ENCODE measurements at places on chromosomes 5 and 9.

- DNase-seq = no peak
Observed at GRCh38 chr5:97383996-97384395, 200.9 kb upstream of the RIOK2 start.

GRCh38 chr9:105114964-105115728, 129.3 kb upstream of the SLC44A1 start:
- DNase-seq = peak; percentile 15

DNA sequence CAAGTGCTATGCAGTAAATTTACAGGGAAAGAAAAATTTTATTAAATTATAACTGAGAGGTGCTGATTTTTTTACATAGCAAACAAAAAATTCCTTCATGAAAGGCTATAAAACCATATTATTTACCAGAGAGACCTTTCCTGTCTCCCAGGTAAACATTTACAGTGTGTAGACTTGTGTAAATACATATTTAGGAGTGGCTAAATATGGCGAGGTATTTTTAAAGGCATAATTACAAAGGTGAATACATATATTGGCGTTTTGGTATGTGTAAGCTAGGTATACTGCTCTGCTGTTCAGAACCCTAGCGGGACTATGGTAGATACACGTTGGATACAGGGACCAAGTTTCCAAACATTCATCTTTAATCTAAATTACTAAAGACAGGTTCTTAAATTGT, 170.6 kb upstream of the MEF2C start:
- DNase-seq = no peak

- no peak for DNase-seq
Observed at GRCh38 chr5:142184988-142185387, 76.4 kb downstream of the NDFIP1 start.

- no peak for DNase-seq
Observed at GRCh38 chr9:113656771-113657670, 193.5 kb downstream of the RGS3 start.

GRCh38 chr5:41510176-41510831, at the start of gene PLCXD3:
TSS of gene PLCXD3 (minus strand) at chr5:41510601. CDS start at chr5:41510526, 75 bp downstream.
- no peak for DNase-seq

DNA sequence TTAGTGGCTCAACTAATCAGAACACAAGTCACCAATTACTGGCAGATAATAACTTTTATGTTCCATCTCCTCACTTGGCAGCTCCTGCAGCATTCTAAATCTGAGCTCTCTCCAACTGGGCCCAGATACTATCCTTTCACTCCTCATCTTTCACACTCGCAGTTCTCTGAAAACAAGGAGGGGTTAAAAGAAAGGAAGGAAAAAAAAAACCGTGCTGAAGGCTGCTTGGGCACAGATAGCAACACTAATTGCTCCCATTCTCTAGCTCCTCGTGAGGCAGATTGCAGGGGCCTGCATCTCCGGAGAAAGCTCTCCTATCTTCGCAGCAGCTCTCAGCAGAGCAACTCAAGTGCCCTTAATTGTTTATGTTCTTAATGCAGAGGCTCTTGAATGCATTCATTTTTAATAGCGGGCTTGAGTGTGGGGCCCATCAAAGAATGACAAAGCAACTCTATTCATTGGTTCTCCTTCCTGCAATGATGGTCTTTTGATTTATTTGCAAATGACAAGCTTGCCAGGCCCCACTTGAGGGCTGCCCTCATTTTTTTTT, 23.9 kb downstream of the TLE1 start:
- DNase-seq = no peak

DNA sequence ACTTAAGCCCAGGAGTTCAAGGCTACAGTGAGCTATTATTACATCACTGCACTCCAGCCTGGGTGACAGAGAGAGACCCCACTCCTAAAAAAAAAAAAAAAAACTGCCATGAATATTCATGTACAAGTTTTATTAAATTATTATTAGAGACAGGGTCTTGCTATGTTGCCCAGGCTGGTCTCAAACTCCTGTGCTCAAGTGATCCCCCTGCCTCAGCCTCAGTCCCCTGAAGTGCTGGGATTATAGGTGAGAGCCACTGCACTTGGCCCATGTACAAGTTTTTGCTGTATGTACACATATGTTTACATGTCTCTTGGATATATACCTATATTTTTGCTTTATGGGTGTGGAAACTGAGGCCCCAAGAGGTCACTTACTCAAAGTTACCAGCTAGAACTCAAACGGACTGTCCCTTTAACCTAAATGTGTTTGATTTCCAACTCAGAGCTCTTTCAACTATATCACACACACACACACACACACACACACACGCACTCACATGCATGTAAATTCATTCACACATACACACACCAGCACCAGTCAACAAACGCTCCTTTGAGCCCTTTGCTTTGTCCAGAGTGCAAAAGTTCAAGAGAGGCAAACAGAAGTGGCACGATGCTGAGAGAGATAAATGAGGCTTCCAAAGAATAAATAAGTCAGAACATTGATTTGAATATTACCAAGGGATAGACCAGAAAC, 42.3 kb upstream of the STRBP start:
- DNase-seq = no peak

GRCh38 chr9:136171009-136171800, 33.7 kb downstream of the LHX3 start:
- DNase-seq = no peak

DNA sequence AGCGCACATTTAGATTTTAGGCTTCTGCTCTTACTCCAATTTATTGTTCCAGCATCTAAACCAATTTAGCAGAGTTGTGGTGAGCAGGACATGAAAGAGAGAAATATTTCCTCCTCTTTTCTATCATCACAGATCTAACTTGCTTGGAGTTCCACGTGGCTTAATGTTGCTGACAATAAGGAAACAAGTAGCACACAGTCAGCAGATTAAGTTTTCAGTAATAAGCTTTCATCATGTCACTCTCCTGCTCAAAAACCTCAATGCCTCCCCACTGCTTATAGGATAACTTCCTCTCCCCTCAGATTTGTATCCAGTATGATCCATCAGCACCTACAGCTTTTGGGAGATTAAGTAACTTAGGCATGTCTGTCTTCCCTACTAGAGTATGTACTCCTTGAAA, 10.4 kb upstream of the SSBP2 start:
- no peak for DNase-seq

GRCh38 chr9:136791516-136792276, 552 bp downstream of the TMEM141 start:
- DNase-seq = peak; percentile 78

- DNase-seq = no peak
Observed at GRCh38 chr5:31916327-31916726, 257.8 kb downstream of the GOLPH3 start.

- DNase-seq = no peak
Observed at GRCh38 chr5:124410539-124411488, 335.6 kb downstream of the ZNF608 start.

GRCh38 chr9:38181232-38181631, 112.2 kb upstream of the SHB start:
- no peak for DNase-seq

GRCh38 chr5:74182603-74183002, 457.9 kb downstream of the ENC1 start:
- no peak for DNase-seq

DNA sequence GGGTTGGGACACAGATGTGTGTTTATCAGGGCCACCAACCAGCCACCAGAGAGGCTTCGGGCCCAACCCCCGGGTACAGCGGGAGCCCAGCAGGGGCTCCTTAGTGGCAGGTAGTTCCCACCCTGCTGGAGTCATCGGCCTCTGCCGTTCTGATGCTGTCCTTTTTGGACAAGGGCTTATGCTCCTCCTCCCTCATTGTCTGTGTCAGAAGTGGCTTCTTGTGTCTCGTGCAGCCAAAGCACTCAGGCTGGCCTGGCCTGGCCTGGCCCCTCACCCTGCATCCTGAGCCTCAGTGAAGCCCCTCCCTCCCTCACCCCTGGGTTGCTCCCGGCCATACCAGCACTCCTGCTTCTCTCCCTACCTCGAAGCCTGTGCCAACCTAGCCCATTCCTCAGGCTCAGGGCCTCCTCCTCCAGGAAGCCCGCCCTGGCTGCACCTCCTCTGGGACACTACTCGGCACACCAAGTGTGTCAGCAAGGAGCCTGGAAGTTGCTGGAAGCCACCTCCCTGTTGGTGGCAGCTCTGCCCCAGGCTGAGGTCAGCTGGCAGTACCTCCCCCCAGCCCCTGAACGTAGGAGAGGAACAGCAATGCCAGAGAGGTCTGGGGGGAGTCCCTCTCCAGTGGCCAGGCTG, 4.1 kb upstream of the UBAC1 start:
- no peak for DNase-seq

DNA sequence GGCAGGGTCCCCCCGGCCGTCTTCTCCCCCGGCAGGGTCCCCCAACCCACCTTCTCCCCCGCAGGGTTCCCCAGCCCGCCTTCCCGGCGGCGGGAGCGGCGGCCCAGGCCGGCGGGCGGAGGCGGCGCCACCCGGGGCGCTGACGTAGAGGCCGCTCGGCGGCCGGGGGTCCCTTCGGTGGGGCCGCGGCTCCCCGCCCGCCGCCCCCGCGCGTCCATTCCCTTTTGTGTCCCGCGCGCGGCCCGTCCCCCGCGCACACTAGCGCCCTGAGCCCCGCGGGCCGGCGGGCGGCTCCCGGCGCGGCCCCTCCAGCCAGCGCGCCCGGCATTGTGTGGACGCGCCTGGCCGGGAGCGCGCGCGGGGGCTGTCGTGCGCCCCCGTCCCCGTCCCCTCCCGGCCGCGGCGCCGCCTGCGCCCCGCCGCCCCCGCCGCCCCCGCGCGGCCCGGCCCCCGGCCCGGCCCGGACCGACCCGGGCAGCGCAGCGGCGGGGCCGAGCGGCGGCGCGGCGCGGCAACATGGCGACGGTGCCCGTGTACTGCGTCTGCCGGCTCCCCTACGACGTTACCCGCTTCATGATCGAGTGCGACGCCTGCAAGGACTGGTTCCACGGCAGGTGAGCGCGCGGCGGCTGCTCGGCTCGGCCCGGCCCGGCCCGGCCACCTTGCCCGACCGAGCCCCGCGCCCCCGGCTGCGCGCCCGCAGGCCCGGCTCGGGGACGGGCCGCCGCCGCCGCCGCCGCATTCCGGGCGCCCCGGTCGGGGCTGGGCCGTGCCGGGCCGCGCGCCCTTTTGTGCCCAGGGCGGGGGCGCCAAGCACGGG, at the start of gene PHF2:
Gene PHF2 (plus strand): TSS at position 327 of the 820 bp plus-strand sequence. CDS start 190 bp downstream, at position 517.
- peak; percentile 61 for DNase-seq

- DNase-seq = no peak
Observed at GRCh38 chr5:131021646-131022045, 143.4 kb downstream of the HINT1 start.

GRCh38 chr5:15183520-15183919, 311.9 kb upstream of the ANKH start:
- no peak for DNase-seq

GRCh38 chr5:132132138-132132537, 58.5 kb downstream of the CSF2 start:
- no peak for DNase-seq

DNA sequence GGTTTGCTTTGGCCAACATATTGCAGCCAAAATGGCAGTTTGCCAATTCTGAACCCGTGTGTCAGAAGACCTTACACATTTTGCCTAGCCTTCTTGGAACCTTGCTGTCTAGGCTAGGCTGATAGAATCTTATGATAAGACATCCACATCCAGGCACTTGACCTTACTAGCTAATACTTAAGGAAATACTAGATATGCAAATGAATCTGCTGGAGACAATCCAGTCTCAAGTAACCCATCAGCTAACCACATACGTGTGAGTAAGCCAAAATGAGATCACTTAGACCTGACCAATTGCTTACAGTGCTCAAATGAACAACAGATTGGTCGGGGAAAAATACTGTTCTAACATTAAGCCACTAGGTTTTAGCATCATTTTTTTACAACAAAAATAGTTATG, 1504.6 kb upstream of the CDH9 start:
- DNase-seq = no peak

- DNase-seq = no peak
Observed at GRCh38 chr5:139394654-139395566, at the start of gene PROB1. TSS of gene PROB1 (minus strand) at chr5:139395104. CDS start at chr5:139395081, 23 bp downstream.

GRCh38 chr9:32550150-32550561, 2.0 kb upstream of the SMIM27 start:
- no peak for DNase-seq

DNA sequence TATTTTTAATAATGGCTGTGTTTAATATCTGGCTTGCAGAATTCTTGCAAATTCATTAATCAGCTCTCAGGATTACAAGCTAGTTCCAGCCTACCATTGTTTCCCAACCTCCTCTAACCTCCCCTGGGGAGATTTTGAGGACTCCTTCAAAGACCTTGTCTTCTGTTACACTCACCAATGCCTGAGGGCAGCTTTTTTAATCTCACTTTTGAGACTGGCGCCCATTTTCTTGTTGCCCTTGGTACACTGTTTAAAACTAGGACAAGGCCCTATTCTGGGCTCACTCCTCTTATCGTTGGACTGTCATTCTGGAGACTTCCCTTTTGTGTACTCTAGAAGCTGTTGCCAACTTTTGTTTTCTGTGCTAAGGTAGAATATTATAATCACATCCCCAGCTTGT, 13.6 kb upstream of the EQTN start:
- DNase-seq = no peak
